Umbilical cord (tissue), 2 donors: ENCODE measurements at places on chromosomes 4 and X.

- no peak for DNase-seq
These were observed 4.3 kb upstream of the ARHGAP10 start for GRCh38 chr4:147727476-147728028.

DNA sequence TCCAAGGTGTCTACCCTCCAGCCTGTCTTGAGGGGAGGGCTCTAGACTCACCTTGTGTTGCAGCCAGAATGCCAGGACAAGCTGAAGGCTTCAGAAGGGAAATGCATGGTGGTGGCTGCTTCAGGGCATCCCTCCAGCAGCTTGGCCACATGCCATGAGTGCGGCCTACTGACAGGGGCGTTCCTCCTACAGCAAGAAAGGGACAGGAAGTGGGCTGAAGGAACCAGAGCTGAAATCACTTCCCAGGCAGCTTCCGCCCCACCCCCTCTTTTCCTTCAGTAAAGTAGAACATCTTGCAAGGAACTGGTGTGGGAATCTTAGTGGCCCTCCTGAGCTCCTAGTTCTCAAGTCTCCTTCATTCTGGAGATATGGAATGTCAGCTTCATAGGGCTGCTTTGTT, 167.5 kb upstream of the DGKK start:
- DNase-seq, result peak; percentile 8

DNA sequence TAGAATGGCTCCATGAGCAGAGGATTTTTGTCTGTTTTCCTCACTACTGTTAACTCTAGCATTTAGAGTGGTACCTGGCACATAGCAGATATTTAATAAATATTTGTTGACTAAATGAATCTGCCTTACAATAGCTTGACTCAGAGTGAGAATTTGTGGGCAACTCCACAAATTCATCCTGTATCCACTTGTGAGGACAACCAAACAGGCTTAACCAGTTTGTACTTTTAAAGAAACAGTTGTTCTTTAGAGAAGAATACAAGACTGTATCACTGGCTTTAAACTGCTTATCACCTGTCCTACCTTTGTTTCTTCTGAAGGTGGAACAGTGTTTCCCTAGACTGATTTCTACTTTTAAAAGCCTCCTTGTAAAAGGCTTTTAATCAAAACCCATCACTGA, 141.3 kb upstream of the SH3RF1 start:
- peak; percentile 24 for DNase-seq

GRCh38 chr4:83910693-83911092, 374.8 kb downstream of the GPAT3 start:
- DNase-seq, result no peak

DNA sequence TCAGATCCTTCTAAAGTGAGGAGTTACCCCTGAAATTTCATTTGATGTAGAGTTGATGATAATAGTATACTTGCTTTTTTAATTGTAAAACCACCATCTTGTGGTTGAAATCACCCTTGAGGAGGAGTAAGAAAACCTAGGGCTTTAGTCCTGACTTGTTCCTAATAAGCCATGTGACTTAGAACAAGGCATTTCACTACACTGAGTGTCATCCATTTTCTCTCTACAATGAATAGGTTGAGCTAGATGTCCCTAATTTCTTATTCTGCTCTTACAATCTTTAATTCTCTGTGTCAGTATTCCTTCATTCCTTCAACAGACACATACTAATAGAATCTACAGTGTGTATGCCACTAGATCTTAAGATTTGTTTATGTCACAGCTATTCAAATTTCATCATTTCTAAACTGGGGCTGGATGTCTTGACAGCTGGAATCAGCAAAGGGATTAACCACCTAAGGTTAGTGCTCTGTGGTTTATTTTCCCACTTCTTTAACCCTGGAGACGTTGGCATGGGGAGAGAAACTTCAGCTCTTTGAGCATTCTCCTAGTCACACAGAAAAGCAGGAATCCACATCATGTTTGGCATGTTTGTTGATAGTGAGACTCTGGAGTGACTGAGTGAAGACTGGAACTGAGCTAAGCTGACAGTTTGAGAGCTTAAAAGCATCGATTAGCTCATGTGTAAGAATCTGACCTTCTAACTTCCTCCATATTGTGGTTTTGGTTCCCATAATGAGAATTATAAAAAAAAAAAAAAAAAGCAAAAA, 246.3 kb downstream of the NDST4 start:
- DNase-seq, result no peak

DNA sequence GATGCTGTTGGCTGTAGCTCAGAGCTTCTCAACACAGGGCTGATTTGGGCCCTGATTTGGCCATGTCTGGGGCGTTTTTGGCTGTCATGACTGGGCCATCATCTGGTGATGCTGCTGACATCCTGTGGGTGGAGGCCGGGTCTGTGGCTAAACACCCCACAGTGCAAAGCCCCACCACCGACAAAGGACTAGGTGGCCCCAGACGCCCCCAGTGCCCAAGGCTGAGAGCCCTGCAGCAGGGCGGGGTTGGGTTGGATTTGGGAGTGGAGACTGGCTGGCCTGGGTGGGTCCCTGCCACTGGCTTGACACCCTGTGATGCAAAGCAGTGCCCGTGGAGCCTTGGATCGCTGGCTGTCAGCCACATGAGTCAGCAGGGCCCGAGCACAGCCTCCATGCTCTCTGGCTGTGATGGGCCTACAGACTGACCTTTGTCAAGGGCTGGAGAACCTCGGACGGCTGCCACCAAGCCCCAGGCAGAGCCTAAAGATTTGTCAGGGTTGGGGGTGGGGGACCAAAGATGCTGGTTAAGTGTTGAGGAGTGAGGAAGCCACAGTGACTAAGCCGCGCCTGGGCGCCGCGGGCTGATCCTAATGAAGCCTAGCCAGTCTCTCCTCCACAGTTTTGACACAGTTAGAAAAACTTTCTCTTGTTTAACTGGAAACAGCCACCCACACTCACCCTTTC, 28.3 kb downstream of the CYTL1 start:
- DNase-seq, result peak; percentile 96

DNA sequence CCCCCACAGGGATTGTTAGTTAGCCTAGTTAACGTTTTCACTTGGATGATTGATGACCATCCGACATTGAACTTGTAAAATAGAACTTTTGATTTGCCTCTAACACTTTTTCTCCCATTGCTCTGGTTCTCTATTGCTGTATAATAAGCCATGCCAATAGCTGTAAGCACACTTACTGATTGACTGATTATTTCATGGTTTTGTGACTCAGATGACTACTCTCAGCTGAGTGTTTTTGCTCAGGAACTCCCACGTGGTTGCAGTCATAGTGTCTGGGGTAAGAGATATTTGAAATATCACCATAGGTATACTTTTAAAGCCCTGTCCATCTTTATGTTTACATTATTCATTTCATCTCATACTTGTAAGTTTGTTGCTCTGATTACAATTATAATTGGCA, 1285.5 kb downstream of the STIM2 start:
- DNase-seq, result no peak

GRCh38 chr4:112818594-112818965, 181.6 kb downstream of the LARP7 start:
- DNase-seq, result peak; percentile 52

GRCh38 chr4:168758351-168758876, 251.6 kb downstream of the CBR4 start:
- peak; percentile 88 for DNase-seq

GRCh38 chrX:9873952-9874351, 87.7 kb downstream of the SHROOM2 start:
- DNase-seq, result no peak

- no peak for DNase-seq
These were observed 2.7 kb downstream of the SHROOM2 start for GRCh38 chrX:9788911-9789310.

GRCh38 chrX:115360220-115360781, 70.8 kb downstream of the LUZP4 start:
- DNase-seq, result peak; percentile 68

- DNase-seq, result no peak
These were observed 31.0 kb downstream of the TRPC5 start for GRCh38 chrX:112051576-112051975.

DNA sequence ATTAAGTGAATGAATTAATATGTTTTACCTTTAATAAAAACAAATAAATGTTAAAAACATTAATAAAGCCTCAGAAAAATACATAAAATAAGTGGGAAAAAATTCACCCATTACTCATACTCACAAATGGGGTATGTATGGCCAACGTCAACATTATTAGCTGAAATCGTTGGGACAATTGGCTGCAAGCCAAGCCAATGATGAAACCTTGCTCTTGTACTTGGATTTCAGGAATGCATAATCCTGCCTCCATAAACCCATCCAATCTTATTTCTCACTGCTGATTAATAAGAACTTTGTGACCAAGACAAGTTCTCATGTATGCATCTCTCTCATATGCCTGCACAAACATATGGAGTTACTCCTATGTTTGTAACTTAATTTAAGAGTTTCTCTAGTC, 35.3 kb upstream of the ADAMTS3 start:
- no peak for DNase-seq

DNA sequence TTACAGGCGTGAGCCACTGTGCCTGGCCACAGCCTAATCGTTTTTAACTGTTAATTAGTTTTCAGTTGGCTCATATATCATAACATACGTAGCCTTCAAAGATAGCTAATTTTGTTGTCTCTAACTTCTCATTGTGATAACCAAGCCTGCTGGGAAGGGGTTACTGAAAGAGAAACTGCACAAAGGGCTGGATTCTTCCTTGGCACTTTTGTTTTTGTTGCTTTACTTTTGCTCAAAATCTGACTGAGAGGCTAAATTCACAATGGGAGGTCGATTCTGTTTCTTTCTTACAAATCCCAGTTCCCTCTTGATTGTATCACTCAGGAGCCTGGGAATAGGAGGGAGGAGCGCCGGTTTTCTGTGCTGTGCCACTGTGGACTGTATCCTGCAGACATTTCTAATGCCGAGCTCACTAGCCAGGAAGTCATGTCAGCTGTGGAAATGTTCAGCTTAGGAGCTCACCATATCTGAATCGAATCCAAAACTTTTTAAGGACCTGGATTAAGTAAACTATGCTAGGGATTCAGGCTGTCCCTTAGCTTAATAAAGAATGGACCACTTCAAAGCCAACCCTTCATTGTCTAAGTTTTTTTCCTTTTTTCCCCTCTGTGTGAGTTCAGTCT, 120.5 kb upstream of the FAT1 start:
- peak; percentile 78 for DNase-seq

- no peak for DNase-seq
These were observed 415.8 kb upstream of the GRID2 start for GRCh38 chr4:91887926-91888325.

GRCh38 chr4:32393806-32394205, 1673.6 kb downstream of the PCDH7 start:
- no peak for DNase-seq

- peak; percentile 41 for DNase-seq
These were observed 46.0 kb downstream of the SEPSECS start for GRCh38 chr4:25113915-25114904.

- peak; percentile 72 for DNase-seq
These were observed 2.5 kb upstream of the HTRA3 start for GRCh38 chr4:8267077-8267476.

DNA sequence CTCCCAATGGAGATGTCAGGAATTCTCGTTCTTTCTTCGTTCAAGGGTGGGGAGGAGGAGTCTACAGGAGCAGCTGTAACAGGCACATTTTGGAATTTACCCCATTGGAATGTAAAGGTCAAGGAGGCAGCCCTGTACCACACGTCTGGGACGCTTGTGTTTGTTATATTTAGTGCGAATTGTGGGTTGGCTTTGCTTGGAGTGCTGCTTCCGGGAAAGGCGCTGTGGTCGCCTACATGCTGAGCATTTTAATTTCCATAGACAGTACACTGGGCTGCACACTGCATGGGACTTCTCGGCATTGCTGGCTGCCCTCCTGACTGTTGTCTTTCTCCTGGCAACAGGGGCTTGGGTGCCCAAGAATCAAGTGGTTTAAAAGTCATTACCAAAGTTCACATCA, 12.8 kb downstream of the GYG2 start:
- DNase-seq, result no peak

DNA sequence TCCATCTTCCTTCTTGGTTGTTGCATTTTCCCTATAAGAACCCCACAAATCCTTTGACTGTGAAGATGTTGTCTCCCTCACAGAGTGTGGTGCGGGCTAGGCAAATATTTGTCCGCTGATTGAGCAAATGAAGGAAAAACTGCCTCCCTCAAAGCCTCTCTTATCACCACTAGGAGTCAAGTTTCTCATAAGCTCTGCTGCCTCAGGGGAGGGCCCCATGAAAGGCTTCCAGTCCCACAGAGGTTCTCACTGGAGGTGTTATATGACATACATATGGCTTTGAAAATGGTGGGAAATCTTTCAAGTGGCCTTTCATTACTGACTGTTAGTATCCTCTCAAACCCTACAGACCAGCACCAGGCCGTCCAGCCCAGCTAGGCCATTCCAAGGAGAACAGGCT, 9.3 kb downstream of the VGLL1 start:
- DNase-seq, result no peak

- DNase-seq, result peak; percentile 32
These were observed 150.0 kb downstream of the MAML3 start for GRCh38 chr4:140003876-140004548.

- DNase-seq, result peak; percentile 31
These were observed at the start of gene MMRN1 for GRCh38 chr4:89894649-89895550. Gene MMRN1 (plus strand): TSS chr4:89894854. CDS start chr4:89894972, 118 bp downstream.

DNA sequence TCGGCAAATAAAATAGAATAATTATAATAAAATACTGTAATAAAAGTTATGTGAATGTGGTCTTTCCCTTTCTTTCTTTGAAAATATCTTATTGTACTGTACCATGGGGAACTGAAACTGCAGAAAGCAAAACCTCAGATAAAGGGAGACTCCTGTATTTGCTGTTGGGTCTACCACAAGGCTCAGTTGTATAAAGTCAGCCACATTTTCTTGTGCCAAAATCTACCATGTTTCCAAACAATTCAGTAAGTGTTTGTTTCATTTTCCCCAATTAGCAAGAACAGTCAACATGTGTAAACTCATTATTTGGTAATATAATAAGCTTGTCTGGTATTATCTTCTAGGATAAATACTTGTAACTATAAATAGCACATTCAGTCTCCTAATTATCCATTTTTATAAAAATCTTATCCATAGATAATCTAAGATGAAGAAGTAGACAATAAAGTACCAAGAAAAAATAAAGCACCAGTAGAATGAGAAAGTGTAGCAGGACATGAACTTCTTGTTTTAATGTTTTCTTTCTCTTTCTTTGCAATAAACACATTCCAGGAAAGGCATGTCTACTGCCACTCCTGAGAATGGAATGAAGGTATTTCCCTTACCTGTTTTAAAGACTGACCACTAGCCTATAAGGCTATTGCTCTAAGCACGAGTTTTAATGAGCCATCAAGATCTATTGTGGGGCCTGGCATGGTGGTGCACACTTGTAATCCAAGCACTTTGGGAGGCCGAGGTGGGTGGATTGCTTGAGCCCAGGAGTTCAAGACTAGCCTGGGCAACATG, 15.0 kb upstream of the OTUD4 start:
- no peak for DNase-seq

- DNase-seq, result no peak
These were observed 70.9 kb upstream of the RXFP1 start for GRCh38 chr4:158450741-158451140.

DNA sequence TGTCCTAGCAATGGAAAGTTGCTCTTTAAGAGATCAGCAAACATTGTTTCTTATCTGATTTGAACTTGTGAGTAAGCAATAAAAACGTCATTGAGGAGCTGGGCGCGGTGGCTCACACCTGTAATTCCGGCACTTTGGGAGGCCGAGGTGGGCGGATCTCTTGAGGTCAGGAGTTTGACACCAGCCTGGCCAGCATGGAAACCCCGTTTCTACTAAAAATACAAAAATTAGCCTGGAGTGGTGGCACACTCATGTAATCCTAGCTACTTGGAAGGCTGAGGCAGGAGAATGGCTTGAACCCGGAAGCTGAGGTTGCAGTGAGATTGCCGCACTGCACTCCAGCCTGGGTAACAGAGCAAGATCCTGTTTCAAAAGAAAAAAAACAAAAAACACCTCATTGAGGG, 11.2 kb upstream of the PLAC8 start:
- DNase-seq, result no peak

GRCh38 chr4:26093551-26093950, 179.5 kb downstream of the SMIM20 start:
- DNase-seq, result no peak
